Activated T-helper 1 cell treated with anti-CD3 and anti-CD28 coated beads, Interleukin-12 subunit alpha, Interleukin-12 subunit beta, Interleukin-2, Interleukin-4 antibody, amounts not matched to agents 30 ng/mL and 10 ng/mL and 1 ng/mL, durations not matched to agents 14 hours and 24 hours and 36 hours (primary cell): ENCODE measurements at places on chromosomes 3 and 15. TPM values are rescaled to one million over a fixed set of nuclear protein-coding genes. Genes with fewer than 3 reads are reported as not detected.
A peak's percentile ranks its signal among the peaks of the same experiment; 100 is the strongest.

- H3K27me3 ChIP-seq = no peaks in the 10 kb centered on the region
- H3K4me3 ChIP-seq = no peak overlapping the region
- DNase-seq = no peak
- no peaks in the 10 kb centered on the region for H3K4me1 ChIP-seq
These were observed 17.2 kb downstream of the UBAP1L start for GRCh38 chr15:65097651-65098263.

GRCh38 chr3:175605851-175606250 lies 746.7 kb downstream of the NAALADL2 start:
- no peak overlapping the region for H3K27ac ChIP-seq
- H3K4me1 ChIP-seq = no peaks in the 10 kb centered on the region
- no peak overlapping the region for H3K4me3 ChIP-seq
- DNase-seq = no peak
- no peaks in the 10 kb centered on the region for H3K36me3 ChIP-seq

The THSD4 gene
- not detected in 2 replicates for total RNA-seq

The MKRN2OS gene
- total RNA-seq = not detected in 2 replicates

DNA sequence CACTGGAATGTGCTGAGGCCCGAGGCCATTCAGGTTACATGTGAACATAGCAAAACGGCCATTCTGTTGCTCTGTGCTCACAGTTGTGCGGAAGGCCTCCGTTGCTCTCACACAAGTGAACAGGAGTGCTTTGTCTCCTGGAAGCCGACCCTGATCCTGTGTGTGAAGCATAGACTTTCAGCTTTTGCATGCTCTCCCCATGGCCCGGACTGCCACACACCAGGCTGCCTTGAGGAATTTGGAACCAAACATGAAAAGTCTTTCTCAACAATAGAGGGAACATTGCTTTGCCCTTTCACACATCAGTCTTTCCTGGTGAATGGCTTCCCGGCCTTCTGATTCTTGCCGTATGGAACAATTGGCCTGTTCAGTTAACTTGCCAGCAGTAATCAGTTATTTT lies 154.8 kb upstream of the LRIG1 start:
- H3K27ac ChIP-seq = no peak overlapping the region
- no peaks in the 10 kb centered on the region for H3K36me3 ChIP-seq
- DNase-seq = no peak
- no peaks in the 10 kb centered on the region for H3K4me1 ChIP-seq
- no peak overlapping the region for H3K4me3 ChIP-seq

The CCDC14 gene
- total RNA-seq = 37.3 and 43.7 TPM in 2 replicates

GRCh38 chr15:60889491-60889890 lies 339.6 kb downstream of the RORA start:
- no peaks in the 10 kb centered on the region for H3K36me3 ChIP-seq
- H3K4me1 ChIP-seq = peaks cover 13% of the 10 kb centered on the region
- no peak overlapping the region for H3K4me3 ChIP-seq
- no peak for DNase-seq

- DNase-seq = no peak
- no peaks in the 10 kb centered on the region for H3K4me1 ChIP-seq
- H3K27me3 ChIP-seq = no peaks in the 10 kb centered on the region
- H3K36me3 ChIP-seq = no peaks in the 10 kb centered on the region
- no peak overlapping the region for H3K4me3 ChIP-seq
These were observed 250.2 kb downstream of the VGLL3 start for GRCh38 chr3:86740751-86741150.

The ZNF860 gene
- 0.34 and 0.81 TPM in 2 replicates for total RNA-seq

GRCh38 chr3:75176937-75177336 lies 487.2 kb upstream of the FRG2C start:
- no peak for DNase-seq
- H3K27ac ChIP-seq = no peak overlapping the region
- no peak overlapping the region for H3K4me3 ChIP-seq
- H3K36me3 ChIP-seq = no peaks in the 10 kb centered on the region

- H3K4me3 ChIP-seq = no peak overlapping the region
- no peak overlapping the region for H3K27ac ChIP-seq
- no peaks in the 10 kb centered on the region for H3K27me3 ChIP-seq
- DNase-seq = no peak
These were observed 88.6 kb upstream of the ZNF385D start for GRCh38 chr3:21839592-21839991.

GRCh38 chr3:127208483-127209100 lies 15.7 kb downstream of the PRR23E start:
- H3K4me1 ChIP-seq = no peaks in the 10 kb centered on the region
- H3K4me3 ChIP-seq = no peak overlapping the region
- no peak overlapping the region for H3K27ac ChIP-seq
- H3K27me3 ChIP-seq = peaks cover 3% of the 10 kb centered on the region
- H3K36me3 ChIP-seq = no peaks in the 10 kb centered on the region

DNA sequence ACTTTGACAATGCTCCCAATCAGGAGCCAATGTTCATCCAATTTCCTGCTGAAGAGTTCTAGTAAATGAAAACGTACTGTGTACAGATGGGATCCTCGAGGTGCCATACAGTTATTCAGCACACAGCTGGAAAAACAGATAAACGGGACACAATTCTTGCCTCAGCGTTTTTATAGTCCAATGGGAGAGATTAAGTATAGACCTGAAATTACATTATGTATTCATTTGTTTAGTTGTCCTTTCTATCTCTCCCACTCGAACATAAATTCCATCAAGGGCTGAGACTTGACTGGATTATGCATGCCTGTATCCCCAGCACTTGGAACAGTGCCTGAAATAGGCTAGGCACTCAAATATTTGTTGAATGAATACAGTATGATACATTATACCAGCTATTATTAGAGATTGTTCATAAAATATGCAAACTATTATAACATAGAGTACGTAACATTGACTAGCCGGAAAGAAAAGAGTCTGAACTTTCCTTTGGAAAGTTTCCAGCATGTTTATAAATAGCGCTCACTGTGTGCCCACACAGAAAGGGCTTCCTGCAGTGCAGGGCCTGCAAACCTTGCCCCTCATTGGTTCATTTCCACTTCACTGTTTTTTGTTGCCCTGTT lies 27.4 kb upstream of the SNTN start:
- H3K36me3 ChIP-seq = no peaks in the 10 kb centered on the region
- H3K4me3 ChIP-seq = no peak overlapping the region
- no peaks in the 10 kb centered on the region for H3K27me3 ChIP-seq
- no peaks in the 10 kb centered on the region for H3K4me1 ChIP-seq
- DNase-seq = no peak

- peak overlapping the region; percentile 24 for H3K27ac ChIP-seq
- H3K36me3 ChIP-seq = no peaks in the 10 kb centered on the region
- H3K4me1 ChIP-seq = peaks cover 6% of the 10 kb centered on the region
- no peak for DNase-seq
- H3K27me3 ChIP-seq = peaks cover 5% of the 10 kb centered on the region
These were observed 44.3 kb downstream of the RAB6B start for GRCh38 chr3:133851266-133851906.
